ENCODE measurements at places on chromosomes 12 and 14. TPM values are rescaled to one million over a fixed set of nuclear protein-coding genes. Genes with fewer than 3 reads are reported as not detected.

DNA sequence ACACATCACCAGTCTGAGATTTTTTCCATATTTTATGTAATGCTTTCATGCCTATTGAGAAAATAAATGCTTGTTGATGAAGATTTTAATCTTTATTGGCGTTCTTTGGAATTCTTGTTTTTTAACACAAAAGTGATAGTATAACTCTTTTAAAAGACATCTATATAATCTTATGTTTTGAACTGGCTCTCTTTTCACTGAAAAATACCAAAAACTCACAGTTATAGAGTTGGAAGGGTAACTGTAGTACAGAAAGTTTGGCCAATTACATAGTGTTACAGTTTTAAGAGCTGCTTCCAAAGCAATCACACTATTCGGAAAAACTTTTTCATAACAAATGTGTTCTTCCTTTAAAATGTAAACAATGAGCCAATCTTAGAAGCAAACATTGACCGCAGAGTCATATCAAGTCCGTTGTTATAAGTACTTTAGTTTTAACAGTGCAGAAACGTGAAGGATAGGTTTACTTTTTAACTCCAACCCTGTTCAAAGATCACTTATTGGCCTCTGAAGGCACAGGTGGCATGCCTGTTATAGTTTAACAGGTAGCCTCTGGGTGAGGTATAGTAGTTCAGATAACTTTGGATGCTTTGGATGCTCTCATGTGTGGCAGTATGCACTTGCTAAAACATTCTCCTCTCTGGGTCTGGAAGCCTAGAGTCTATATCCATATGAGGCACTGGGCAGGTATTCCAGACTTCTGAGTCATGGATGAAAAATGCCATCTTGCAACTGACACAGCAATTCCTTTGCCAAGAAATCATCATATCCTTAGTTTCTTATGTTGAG, 12.1 kb upstream of the NTN4 start:
- DNase-seq = no peak

GRCh38 chr14:100083706-100084105, 18.5 kb downstream of the EVL start:
- no peak for DNase-seq

GRCh38 chr12:110687396-110688169, 1.3 kb downstream of the HVCN1 start:
- no peak for DNase-seq

C12orf42 gene
- total RNA-seq = 0.52 TPM

DNA sequence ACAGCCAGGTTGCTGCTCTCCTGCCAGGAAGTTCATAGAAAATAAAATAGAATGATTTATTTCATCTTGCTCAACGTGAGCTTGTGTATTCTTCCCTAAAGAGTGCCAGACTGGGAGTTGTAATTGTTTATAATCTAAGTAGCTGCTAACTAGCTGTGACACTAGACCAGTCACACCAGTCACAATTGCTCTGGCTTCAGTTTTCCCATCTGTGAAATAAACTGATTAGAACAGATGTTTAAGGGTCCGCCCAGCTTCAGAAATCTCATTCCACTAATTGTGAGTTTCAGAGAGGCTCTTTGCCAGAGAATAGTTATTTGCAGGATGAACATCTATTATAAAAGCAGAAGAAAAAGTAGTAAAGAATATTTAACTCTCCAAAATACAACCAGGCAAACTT, 55.6 kb upstream of the ZDHHC17 start:
- no peak for DNase-seq

DNA sequence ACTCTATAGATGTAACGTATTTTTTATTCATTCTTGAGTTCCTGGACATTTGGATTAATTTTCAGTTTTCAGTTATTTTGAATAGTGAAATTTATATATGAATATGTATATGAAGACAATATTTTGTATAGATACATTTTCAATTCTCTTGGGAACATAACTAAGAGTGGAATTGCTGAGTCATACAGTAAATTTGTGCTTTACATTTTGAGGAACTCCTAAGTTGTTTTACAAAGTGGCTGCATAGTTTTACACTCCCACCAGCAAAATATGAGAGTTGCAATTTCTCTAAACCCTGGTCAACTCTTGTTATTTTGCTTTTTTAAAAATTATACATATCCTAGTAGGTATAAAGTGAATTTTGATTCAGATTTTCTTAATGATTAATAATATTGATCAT, 1838.6 kb upstream of the SEL1L start:
- no peak for DNase-seq

DNA sequence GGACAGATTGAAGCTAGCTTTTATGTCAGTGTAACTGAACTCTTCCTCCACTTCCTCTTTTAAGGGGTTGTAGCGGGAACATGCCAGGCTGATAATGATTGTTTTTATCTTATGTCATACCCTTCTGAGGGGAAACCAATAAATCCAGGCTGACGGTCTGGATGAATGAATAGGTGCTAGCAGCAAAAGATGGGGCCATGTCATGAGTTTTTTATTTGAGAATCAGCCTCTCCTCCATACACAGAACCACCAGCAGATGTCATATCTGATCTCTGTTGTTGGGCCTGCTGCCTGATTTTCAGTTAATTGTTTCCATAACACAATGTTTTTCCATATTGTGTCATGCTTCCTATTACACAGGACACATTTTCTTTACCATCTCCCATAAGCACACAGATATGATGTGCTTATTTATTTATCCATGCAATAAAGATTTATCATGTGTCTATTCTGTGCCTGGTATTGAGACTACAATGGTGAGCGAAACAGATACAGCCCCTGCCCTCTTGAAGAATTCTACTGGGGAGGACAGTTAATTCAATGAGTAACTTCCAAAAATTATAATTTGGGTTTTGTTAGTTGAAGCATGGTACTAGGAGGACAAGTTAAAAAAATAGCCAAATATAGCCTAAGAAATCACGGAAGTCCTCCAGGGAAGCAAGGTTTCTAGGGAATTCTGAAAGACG, 33.6 kb upstream of the CRY1 start:
- DNase-seq = no peak

GRCh38 chr14:68791902-68792677, 777 bp downstream of the ZFP36L1 start:
- DNase-seq = peak; percentile 36

FOS gene
- 55.8 TPM for total RNA-seq

KRT7 gene
- total RNA-seq = 8.0 TPM

DNA sequence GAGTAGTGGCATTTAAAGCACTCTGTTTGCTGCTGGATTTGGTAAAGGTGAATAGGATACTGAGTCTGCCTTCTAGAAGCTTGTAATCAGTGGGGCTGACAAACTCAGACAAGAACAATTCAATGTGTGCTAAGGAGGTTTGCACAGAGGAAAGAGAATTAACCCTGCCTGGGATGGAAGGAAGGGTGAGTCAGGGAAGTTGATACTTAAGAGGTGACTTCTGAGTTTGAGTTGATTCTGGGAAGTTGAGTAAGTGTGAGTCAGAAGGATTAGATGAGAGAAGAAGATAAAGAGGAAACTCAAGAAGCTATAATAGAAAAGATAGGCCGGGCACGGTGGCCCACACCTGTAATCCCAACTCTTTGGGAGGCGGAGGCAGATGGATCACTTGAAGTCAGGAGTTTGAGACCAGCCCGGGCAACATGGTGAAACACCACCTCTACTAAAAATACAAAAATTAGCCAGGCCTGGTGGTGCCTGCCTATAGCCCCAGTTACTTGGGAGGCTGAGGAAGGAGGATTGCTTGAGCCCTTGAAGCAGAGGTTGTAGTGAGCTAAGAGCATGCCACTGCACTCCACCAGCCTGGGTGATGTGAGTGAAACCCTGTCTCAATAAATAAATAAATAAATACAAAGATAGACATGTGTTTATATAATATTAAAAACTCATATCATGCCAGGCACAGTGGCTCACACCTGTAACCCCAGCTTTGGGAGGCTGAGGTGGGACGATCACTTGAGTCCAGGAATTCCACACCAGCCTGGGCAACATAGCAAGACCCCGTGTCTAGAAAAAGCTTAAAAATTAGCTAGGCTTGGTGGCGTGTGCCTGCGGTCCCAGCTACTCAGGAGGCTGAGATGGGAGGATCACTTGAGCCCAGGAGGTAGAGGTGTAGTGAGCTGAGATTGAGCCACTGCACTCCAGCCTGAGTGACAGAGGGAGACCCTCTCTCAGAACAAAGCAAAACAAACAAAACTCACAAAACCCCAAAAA, 126.8 kb upstream of the CPM start:
- DNase-seq = no peak

RILPL2 gene
- 8.6 TPM for total RNA-seq

DNA sequence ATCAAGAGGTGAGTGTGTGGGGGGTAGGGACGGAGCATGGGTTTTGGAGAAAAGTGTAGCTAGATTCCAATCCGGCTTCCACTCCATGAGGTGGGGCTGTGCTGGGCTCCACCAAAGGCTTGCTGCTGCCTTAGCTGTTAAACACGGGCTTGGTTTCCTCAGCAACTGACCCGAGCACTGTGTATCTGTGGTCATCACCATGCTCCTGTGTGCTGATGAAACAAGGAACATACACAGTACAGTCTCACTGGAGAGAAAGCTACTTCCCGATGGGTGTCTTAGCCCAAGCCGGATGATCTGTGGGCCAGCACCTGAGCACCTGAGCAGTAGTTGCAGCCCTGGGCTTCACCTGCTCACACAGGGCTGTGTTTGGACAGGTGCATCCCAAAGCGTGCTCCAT, 52.9 kb upstream of the VRK1 start:
- no peak for DNase-seq

- no peak for DNase-seq
Measured at GRCh38 chr12:52401526-52401925, 4.6 kb downstream of the KRT82 start.

Measured in activated naive CD4-positive, alpha-beta T cell treated with anti-CD3 and anti-CD28 coated beads, Interleukin-2, amount 50 U/mL, for 72 hours (primary cell).